Stimulated activated CD8-positive, alpha-beta memory T cell treated with anti-CD3 and anti-CD28 coated beads, Interleukin-15, amount 100 ng/mL, for 4 hours (primary cell): ENCODE measurements at places on chromosomes 12 and 14.

- DNase-seq, result no peak
Measured at GRCh38 chr12:104056419-104056972, 6.5 kb upstream of the GLT8D2 start.

GRCh38 chr12:32497864-32498263 lies 98.5 kb downstream of the FGD4 start:
- DNase-seq, result no peak

DNA sequence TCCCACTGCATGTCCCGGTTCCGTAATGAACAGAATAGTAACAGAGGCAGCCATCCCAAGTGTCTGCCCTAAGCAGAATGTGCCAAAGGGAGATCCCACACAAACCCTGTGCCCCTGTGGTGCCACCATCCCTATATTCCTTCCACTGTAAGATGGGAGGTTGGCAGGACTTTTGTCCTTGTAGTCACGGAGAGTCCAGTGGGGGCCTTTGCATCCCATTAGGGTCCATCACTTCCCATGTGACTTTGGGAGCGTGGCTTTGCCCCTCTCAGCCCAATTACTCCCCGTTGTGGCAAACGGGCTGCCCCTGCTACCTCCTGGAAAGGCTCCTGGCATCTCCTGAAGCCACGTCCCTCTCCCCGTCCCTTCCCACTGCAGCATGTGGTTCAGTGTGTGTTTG lies 189.5 kb upstream of the FKBP4 start:
- no peak for DNase-seq

DNA sequence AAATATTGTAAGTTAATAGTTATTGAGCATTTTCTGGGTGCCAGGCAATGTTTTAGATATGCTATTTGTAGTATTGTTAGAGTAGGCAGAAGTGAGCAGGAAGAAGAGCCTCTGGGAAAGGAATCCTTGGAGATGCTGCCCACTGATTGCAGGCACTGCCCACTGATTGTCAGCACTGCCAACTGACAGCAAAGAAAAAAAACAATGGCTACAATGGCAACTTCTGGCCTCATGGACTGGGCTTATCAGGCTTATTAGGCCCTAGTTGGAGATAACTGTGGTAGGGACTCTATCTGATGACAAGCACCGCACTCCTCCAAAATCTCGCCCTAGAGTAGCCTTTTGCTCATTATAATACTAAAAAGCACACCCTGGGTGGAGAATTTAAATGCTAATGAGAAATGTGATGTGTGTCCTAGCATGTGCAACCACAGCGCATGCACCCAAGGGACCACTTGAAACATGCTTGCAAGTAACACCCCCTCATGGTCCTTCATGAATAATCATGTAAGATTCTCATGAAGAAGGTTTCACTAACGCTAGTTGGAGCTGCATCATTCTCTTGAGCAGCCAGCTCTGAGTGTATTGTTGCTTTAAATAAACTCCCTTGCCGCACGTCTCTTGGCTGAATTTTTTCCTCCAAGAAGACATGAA lies 103.5 kb upstream of the PPP4R3A start:
- DNase-seq, result no peak

GRCh38 chr12:48199774-48200221 lies 3.3 kb downstream of the OR10AD1 start:
- no peak for DNase-seq
